ENCODE measurements at places on chromosomes 12 and 14.

GRCh38 chr14:100826391-100827100 lies 628 bp downstream of the MEG3 start:
- DNase-seq: no peak

DNA sequence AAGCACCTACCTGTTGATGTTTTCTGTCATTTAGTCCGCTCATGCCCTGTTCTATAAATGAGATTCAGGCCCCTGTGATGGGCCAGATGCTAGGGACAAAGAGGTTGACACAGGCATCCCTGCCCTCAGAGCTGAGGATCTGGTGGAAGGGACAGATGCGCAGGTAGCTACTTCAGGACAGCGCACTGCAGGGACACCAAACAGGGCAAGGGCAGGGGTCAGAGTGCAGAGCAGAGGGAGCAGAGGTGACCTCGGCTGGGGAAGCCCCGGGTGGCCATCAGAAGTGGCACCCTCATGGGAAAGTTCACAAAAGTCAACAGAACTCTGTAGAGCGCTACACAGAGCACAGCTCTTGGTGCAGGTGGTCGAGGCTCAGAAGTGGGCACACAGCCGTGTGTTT lies 5.6 kb upstream of the PNMA1 start:
- no peak for DNase-seq

- DNase-seq: no peak
These were observed 59.0 kb downstream of the CLMN start for GRCh38 chr14:95260537-95261361.

- no peak for DNase-seq
These were observed 258.7 kb upstream of the BTG1 start for GRCh38 chr12:92404259-92404894.

DNA sequence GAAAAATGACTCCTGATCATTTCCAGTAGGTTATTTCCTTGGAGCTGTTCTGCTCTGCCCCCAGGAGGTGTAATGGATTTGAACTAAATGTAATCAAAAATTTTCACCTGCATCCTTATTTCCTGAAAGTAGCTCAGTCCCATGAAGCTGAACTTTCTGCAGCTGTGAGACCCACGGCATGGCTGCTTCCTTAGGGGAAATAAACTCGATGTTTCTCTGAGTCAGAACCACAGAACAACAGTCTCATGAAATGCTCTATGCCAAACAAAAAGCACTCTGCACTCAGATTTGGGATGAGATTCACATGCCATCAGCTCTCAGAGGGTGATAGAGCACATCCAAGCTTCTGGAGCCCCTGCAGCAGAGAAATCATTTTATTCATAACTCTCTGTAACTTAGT lies 224.1 kb upstream of the PLEKHG7 start:
- DNase-seq: no peak

- peak; percentile 73 for DNase-seq
These were observed at the start of gene ARL6IP4 for GRCh38 chr12:122980183-122981035. Gene ARL6IP4, plus strand, starts transcription at chr12:122980681. Its CDS starts 459 bp downstream, at chr12:122981140.

GRCh38 chr12:70052476-70052875 lies 190.8 kb upstream of the CNOT2 start:
- no peak for DNase-seq

DNA sequence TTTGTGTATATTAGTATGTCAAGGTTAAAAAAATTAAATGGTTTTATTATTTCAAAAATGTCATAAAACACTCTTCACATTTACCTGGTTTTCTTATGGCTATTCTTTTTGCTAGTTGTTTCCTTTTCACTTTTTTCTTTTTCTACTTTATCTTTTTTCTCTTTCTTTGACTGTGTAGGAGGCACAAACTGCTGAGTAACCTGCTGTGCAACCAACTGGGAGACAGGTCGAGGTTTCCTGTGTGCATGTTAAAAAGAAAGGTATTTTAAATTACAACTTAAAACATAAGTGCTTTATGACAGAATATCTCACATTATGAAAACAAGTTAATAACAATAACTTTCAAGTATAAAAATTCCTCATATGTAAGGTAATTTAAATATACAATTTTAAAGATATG lies 16.9 kb upstream of the GXYLT1 start:
- no peak for DNase-seq
